ENCODE measurements at places on chromosomes 11 and 22.

DNA sequence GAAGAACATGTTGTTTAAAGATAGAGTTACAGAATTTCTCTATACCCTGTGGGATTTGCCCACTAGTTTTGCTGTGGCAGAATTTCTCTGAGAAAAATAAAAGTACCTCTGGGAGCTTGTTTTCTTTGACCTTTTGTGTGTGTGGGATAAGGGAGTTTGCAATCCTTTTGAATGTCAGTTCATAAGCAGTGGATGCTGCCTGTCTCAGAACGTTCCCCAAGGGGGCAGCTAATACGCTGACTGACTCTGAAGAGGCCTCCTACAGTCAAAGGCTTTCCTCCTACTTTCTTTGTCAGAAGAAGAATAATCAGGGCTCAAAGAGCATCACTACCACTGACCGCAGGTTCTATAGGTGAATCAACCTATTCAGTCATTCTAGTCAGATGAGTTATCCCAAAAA is 140.6 kb downstream of the AASDHPPT start:
- DNase-seq = no peak

DNA sequence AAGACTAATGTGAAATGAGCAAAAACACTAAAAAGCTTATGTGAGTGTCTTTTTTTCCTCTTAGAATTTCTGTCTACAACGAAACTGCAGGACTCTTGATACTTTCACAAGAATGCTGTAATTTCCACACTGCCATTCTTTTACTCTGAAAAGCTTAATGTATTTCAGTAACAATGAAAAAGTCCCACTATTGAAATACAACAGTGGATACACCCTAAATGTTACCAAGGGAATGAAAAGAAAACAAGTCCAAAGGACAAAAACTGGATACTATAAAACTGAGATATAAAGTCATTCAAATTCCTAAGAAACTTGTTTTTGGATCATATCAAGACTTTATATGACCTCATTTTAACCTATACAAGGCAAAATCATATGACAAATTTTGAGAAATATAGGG is 77.4 kb downstream of the SOX6 start:
- DNase-seq = no peak

DNA sequence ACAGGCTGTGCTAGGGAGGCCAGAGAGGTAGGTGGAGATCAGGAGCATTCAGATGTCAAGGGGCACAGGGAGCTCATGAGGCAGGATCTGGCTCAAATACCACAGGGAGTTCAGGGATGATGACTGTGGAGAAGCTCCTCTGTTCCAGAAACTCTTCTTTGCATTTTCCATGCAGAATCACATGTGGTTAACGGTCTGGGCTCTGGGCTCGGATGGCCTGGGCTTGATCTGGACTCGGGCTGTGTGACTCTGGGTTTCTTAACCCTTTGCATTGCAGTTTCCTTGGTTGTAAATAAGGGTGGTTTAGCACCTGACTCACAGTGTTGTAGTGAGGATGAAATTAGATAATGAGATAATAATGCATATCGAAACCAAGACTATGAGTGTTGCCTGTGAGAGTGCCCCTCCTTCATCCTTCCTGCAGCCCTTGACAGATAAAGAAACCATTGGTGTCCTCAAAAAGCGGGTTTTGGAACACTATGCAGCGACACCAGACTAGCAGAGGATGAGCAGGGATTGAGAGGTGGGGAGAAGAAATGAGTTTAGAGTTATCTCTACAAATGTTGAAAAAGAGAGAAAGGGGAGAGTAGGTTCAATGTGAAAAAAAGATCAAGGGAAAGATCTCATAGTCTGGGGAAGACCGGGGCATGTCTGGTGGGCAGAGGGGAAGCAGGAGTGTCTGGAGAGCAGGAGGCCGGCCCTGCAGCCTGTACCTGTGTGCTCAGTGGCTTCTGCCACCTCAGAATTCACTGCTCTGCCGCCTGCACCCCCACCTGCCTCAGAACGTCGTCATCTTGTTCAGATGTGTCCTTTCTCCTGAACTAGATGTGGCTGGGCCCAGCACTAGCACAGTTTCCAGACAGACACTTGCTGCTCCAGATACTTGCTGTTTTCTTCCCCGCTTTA is 197.8 kb upstream of the SORL1-AS1 start:
- no peak for DNase-seq

DNA sequence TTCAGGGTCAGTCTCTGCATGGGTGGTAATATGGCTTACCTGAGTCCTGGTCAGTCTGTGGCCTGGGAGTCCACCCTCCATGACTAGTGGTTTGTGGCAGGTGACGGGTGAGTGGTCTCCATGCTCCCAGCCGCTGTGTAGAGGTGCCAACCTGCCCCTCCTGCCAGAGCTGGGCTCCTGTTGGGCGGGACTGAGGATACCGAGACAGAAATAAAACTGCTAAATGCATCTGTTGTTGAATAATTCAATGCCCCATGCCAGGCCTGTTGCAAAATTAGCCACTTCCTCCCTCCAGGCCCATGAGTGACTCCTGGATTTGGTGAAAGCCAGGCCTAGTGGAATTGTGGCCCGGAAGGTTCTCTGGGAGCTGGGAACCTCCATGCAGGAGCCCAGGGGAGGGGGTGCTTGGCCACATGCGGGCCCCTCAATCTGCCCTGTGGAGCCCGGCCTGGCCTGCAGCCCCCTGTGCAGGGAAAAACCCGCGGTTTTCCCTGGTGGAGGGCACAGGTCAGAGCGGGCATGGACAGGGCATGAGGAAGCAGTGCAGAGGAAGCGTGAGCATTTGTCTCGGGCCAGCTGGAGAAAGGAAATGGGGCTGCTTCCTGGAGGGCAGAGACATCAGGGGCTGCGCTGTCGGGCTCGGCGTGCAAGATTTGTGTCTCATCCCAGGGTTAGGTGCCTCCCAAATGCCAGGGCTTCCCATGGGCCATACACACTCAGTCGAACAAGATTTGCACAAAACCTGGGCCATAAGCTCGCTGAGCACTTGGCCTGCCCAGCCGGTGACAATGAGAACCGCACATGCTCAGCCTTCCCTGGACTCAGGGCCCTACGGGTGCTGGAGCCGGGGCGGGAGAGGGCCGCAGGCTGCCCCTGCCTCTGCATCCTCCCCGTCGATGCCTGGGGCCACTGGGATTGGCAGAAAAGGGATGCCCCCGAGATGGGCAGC is 66.9 kb downstream of the KCNQ1 start:
- no peak for DNase-seq

DNA sequence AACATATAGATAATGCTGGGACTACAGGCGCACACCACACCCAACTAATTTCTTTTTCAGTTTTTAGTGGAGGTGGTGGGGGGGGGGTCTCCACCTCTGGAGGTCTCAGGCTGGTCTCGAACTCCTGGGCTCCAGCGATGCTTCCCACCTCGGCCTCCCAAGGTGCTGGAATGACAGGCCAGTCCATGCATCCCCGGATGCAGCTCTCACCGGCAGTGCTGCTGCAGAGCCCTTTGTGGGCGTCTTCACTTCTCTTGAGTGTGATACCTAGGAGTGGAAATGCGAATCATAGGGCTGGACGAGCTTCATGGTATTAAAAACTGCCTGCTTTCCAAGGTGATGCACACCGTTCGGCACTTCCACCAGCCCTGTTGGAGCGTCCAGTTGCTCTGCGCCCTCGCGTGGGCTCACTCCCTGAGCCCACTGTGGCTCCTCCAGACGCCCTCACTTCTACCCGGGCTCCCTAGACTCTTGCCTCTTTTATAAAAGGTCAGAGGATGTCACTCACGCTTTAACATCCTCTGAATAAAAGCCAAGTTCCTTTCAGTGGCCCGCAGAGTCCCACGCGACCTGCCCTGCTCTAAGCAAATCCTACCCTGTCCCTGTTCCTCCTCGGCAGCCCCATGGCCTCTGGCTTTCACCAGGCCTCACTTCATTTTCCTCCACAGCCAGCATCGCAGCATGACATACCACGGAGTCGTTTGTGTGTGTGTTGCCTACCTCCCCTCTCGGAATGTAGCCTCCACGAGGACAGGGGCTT is 837 bp upstream of the BID start:
- DNase-seq = no peak

DNA sequence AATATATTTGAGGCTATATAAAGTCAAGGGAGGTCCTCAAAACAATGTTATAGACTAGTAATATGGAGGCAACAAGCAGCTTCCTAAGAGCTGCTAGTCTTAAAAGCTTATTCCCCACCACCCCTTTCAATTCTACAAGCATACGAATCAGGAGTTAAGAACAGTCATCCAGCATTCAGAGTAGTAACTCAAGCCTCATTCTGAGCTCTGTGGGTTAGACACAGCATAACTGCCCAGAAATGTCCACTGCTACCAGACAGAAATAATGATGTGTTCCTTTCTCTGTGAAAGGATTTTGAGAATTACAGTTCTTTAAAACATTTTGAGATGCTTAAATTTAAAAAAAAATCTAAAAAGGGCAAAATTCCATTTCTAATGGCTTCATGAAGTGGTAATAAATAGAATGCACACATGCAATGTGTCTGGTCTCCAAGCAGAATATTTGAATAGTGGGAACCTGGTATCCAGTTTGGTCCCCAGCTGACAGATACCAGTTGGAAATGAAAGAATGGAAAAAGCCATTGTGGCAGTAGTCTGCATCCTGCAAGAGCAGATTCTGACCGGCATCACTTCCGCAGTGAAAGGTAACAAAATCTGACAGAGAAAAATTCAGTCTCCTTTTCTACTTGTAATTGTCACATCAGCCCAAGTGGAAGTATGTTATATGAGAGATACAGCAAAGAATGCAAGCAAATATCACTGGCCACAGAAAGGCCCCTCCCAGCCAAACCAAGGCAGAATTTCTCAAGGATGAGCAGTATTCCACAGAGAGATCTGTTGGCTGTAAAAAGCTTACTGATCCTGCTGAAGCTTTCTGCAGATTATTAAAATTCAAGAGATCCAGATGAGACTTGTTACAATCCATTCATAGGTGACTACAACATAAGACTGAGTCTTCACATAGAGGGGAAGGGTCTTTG is 310.8 kb upstream of the PITPNB start:
- DNase-seq = peak; percentile 71

DNA sequence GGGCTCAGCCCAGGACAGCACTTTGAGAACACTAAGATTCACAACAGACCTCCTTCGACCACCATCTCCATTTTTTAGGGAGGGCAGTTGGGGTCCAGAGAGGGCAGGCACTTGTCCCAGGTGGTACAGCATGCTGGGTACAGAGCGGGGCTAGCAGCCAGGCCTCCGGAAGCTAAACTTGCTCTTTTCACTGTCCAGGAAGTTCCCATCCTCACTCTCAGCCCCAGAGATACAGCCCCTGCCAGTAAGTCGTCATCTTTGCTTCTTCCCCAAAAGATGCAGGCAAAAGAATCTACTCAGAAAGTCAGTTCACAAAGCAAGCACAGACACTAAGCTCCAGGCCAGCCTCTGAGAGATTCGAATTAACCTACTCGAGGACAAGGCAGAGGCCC is 6.7 kb upstream of the RAB3IL1 start:
- no peak for DNase-seq

- DNase-seq = no peak
Observed at GRCh38 chr11:13692172-13692571, 23.7 kb downstream of the FAR1 start.

DNA sequence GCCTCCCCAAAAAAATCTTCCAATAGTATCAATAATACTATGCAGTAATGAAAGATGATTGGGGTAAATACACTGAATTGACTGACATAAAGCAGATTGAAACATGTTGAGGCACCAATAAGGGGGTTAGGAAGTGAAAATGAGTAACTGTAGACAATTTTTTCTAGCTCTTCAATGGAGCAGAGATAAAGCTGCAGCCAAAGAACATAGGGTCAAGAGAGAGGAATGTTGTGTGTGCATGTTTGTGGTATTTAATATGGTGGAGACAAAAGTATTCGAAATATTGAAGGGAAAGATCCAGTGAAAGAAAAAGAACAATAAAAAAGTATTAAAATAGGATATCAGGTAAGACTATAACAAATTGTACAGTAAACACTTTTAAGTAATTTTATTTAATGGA is 450.0 kb upstream of the CCDC179 start:
- DNase-seq = peak; percentile 87

DNA sequence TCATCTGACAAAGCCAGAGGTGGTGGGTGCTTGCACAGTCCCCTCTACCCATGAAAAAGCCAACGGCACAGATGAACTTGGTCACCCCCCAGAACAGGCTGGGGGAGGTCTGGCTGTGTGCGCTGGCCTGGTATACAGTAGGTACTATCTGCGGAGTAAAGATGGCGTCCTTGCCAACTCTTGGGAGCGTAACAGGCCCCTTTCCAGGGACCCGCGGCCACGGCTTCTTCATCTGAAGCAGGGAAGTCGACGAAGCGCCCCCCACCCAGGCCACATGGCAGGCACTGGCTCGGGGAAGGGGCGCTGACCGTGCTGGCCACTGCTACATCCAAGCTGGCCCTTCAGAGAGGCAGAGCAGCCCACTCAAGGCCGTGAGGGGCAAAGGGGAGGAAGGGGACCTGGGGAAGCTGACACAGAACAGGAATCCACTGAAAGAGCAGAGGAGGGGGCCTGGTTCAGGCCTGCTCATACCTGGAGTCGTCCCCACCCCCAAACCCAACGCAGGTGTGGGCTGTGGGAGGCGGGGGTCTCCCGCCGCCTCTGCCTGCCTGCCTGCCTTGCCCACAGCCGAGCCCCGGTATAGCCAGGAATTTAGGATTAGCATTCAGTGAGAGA is 75.7 kb downstream of the CELSR1 start:
- DNase-seq = no peak

GRCh38 chr11:32494629-32495028 is 59.3 kb upstream of the WT1 start:
- no peak for DNase-seq

DNA sequence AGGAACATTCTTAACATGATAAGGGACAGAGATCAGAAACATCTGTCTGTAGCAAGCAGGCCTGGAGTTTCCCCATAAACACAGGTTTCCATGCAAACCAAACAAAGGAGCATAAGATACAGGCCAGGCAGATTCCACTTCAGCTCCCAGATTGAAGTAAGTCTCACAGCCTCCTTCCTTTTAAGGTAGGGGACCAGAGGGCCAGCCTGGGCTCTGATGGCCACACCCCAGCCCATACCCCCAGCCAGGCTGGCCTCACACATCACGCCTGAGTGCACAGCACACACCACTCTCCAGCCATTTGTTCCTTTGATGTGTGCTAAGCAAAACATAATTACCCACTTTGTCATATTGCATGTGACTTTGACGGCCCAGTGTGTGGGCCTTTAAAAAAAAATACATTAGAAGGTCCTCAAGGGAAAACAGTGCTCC is 518.7 kb downstream of the NTM start:
- DNase-seq = peak; percentile 86

DNA sequence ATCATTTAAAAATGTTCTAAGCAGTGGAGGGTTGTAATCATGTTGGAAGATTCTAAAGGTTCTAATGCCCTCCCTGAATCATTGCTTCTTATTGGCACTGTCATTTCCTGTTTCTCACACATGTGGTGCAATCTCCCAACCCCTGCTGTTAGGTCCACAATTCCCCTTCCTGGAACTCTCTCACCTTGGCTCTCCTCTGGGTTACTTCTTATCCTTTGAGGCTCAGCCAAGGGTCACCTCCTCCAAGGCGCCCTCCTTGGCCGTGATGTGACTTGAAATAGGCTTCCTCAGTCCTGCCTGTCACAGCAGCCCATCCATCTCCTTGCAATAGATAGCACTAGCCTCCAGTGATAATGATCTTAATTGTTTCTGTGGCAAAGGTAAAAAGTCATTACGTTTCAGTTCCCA is 149.8 kb downstream of the TTC17 start:
- DNase-seq = peak; percentile 82
